Aorta (tissue), 5 donors: ENCODE measurements at places on chromosomes 13 and 19.

DNA sequence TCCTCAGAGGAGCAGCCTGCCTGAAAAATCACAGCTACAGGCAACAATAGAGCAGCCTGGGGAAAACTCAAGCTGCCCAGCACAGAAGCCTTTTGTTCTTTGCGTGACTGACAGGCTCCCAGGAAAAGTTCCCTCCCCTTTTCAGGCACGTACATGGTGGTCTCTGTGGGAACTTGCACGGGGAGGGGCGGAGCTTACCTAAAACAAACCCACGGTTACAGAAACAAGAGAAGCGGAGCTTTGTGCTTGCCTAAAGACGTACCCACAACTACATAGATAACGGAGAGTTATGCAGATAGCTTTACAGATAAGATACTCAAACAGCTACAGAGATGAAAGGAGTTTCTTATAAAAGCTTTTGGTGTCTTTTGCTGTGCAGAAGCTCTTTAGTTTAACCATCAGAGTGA, 11.4 kb downstream of the ETFB start:
- no peak overlapping the region for H3K4me3 ChIP-seq
- no peaks in the 10 kb centered on the region for H3K27me3 ChIP-seq
- no peak overlapping the region for H3K27ac ChIP-seq

DNA sequence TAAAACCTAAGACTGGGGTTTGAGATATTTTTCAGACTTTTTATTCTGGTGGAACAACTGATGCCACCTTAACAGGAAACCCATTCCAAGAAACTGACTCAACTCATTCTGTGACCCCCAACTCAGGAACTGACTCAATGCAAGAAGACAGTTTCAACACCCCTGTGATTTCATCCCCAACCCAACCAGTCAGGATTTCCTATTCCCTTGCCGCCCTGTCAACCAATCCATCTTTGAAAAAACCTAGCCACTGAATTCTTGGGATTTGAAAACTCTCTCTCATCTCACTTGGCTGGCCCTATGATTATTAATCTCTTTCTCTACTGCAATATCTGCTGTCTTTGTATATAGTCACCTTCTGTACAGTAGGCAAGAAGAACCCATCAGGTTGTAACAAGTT, 1211.9 kb upstream of the ATXN8OS start:
- no peaks in the 10 kb centered on the region for H3K27me3 ChIP-seq
- no peaks in the 10 kb centered on the region for H3K36me3 ChIP-seq
- DNase-seq = no peak
- no peaks in the 10 kb centered on the region for H3K4me1 ChIP-seq
- no peak overlapping the region for H3K27ac ChIP-seq

- peak overlapping the region; percentile 48 for H3K4me3 ChIP-seq
- no peak overlapping the region for H3K27ac ChIP-seq
- DNase-seq = no peak
- no peaks in the 10 kb centered on the region for H3K36me3 ChIP-seq
- H3K27me3 ChIP-seq = no peaks in the 10 kb centered on the region
- H3K4me1 ChIP-seq = no peaks in the 10 kb centered on the region
These were observed 7.1 kb downstream of the DGKH start for GRCh38 chr13:42055500-42056085.

- H3K27ac ChIP-seq = no peak overlapping the region
- peaks cover 2% of the 10 kb centered on the region for H3K36me3 ChIP-seq
- no peak for DNase-seq
- no peak overlapping the region for H3K4me3 ChIP-seq
These were observed 170.0 kb downstream of the KDM4B start for GRCh38 chr19:5138606-5139582.

- no peaks in the 10 kb centered on the region for H3K4me1 ChIP-seq
- H3K27me3 ChIP-seq = no peaks in the 10 kb centered on the region
- DNase-seq = no peak
- no peak overlapping the region for H3K4me3 ChIP-seq
- H3K27ac ChIP-seq = no peak overlapping the region
- H3K36me3 ChIP-seq = no peaks in the 10 kb centered on the region
These were observed 110.3 kb downstream of the MIPEP start for GRCh38 chr13:23778879-23779278.

GRCh38 chr19:54430306-54431254, 15.3 kb downstream of the TTYH1 start:
- H3K4me1 ChIP-seq = no peaks in the 10 kb centered on the region
- no peak overlapping the region for H3K27ac ChIP-seq
- no peaks in the 10 kb centered on the region for H3K27me3 ChIP-seq
- DNase-seq = peak; percentile 68
- H3K4me3 ChIP-seq = no peak overlapping the region
- H3K36me3 ChIP-seq = no peaks in the 10 kb centered on the region

GRCh38 chr19:17385878-17386611, 8.0 kb downstream of the CCDC194 start:
- no peaks in the 10 kb centered on the region for H3K27me3 ChIP-seq
- peak; percentile 92 for DNase-seq
- no peak overlapping the region for H3K27ac ChIP-seq
- H3K4me1 ChIP-seq = no peaks in the 10 kb centered on the region

GRCh38 chr19:43797118-43797517, 5.1 kb downstream of the LYPD5 start:
- no peaks in the 10 kb centered on the region for H3K27me3 ChIP-seq
- no peak overlapping the region for H3K27ac ChIP-seq
- no peaks in the 10 kb centered on the region for H3K36me3 ChIP-seq
- no peak for DNase-seq

- H3K27ac ChIP-seq = no peak overlapping the region
- no peaks in the 10 kb centered on the region for H3K27me3 ChIP-seq
These were observed 586 bp downstream of the MRI1 start for GRCh38 chr19:13764821-13765394.

DNA sequence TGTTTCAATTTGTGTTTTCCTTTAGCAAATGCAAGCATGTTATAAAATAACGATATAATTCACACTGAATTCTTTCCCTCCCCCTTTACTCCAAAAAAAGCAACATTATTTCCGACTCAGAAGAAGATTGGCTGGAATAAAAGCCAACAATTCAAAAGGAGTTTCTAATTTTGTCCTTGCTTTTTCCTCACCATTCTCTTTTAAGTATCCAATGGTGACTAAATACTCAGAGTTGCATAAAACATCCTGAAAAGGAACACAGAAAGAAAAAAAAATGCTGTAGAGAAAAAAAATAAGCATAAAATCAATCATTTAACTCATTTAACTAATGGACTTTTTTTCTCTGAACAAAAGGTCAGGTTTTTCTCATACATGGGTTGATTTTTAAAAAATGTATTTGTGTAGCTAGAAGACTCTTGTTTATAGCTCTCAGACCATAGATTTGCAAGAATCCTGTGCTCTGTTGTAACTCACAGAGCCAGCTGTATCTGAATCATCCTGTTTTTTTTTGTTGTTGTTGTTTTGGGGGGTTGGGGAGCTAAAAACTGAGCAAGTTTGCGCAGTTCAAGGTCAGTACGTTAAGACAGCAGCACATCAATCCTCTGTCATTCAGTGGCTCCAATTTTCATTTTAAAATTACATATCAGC, 108.1 kb downstream of the PCDH17 start:
- H3K36me3 ChIP-seq = no peaks in the 10 kb centered on the region
- DNase-seq = no peak
- H3K4me3 ChIP-seq = no peak overlapping the region
- no peaks in the 10 kb centered on the region for H3K27me3 ChIP-seq
- no peak overlapping the region for H3K27ac ChIP-seq

- no peaks in the 10 kb centered on the region for H3K36me3 ChIP-seq
- DNase-seq = peak; percentile 55
- H3K4me1 ChIP-seq = no peaks in the 10 kb centered on the region
- H3K4me3 ChIP-seq = no peak overlapping the region
These were observed 1.4 kb upstream of the RAB20 start for GRCh38 chr13:110562696-110563462.

GRCh38 chr19:45079911-45080370, 881 bp downstream of the GEMIN7 start:
- H3K4me1 ChIP-seq = no peaks in the 10 kb centered on the region
- no peak for DNase-seq
- H3K4me3 ChIP-seq = peak overlapping the region; percentile 88
- H3K27ac ChIP-seq = no peak overlapping the region
- no peaks in the 10 kb centered on the region for H3K36me3 ChIP-seq

DNA sequence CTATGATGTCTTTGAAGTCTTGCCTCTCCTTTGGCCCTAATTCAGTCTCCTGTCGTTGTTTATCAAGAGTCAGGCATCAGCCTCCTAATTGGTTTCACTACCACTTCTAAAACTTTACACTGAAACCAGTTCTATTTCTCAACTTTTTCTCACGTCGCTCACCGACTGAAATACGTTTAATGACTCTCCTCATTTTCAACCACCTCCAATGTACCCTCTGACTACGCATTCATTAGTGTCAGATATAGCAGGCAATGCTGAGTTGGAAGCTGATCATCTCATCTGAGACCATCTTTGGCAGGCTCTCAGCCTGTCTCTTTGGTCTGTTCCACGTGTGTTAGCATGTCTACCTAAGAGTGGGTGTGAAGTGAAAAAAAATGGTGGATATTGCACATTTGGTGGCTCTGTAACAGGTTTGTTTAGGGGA, 128.1 kb downstream of the KL start:
- H3K27ac ChIP-seq = no peak overlapping the region
- no peak overlapping the region for H3K4me3 ChIP-seq
- no peaks in the 10 kb centered on the region for H3K36me3 ChIP-seq

DNA sequence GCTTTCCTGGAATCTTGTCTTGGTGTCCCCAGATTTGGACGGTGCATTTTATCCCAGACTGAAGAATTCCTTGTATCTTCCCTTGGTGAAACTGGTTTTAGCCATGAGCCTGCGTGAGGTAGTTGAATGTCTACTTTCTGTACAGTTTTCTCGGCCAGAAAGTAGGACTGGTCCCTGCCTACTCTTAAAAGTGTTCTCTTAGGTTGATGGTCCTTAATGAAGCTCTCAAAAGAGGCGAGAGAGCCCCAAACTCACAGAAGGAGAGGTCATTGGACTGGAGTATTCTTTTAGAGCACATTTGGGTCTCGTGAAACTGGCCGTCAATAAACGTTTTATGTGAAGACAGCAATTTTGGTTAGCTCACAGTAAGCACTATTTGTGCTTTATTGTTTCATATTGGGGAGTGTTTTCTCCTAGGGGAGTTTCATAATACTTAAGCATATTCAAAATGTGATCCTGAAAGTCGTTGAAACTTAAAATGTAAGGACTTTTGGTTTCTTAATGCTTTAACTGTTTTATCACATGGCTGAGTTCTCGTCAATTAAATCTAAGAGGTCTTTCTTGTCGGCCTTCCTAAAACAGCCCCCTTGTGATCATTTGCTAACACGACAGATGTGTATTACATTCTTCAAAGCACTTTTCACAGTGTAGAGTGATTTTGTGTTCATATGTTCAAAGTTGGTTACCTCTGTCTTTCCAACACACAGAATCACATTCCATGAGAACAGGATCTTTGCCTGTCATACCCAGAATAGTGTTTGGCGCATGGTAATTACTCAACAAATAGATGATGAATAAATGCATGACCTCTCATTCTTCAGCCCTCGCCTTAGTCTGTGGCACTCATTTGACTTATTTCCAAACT, 889 bp downstream of the GTF2F2 start:
- peaks cover 8% of the 10 kb centered on the region for H3K4me1 ChIP-seq
- no peak overlapping the region for H3K27ac ChIP-seq
- H3K27me3 ChIP-seq = no peaks in the 10 kb centered on the region
- peak overlapping the region; percentile 98 for H3K4me3 ChIP-seq

DNA sequence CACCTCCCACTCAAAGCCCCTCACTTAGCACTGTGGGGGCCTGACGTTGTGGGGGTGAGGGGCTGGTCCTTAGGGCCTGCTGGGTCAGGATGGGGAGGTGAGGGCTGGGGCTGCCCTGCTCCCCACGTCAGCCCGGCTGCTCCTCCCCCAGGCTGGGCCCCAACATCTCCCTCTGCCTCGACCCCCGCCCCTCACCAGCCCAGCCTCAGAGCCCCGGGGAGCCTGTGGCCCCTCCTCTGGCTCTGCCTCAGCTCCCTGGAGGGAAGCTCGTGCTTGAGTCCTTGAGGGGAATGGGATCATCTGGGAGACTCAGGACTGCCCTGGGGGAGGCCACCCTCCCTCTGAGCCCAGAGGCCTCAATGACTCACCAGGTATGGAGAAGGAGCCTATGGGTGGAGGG, 6.8 kb downstream of the LILRA4 start:
- no peaks in the 10 kb centered on the region for H3K4me1 ChIP-seq
- no peaks in the 10 kb centered on the region for H3K36me3 ChIP-seq

DNA sequence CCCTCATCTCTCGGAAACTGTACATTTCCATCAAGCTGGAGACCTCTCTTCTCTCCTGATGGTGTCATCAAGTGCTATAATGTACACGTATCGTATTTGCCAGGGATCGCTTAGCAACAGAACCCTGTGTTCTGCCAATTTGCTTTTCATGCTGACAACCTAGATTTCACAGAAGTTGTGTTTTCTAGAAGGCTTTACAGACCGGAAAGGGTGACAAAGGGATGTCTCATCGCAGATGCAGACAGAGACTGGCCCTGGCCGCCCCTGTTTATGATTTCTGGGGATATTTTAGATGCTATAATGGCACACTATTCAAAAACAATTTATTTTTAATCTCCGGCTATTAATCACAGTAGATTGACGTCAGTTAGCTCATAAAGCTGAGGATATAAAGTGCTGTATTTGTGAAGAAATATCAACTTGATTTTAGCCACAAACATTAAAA, 291.4 kb downstream of the IRS2 start:
- no peaks in the 10 kb centered on the region for H3K36me3 ChIP-seq
- no peak overlapping the region for H3K27ac ChIP-seq
- no peaks in the 10 kb centered on the region for H3K27me3 ChIP-seq
- H3K4me1 ChIP-seq = no peaks in the 10 kb centered on the region
- DNase-seq = no peak

DNA sequence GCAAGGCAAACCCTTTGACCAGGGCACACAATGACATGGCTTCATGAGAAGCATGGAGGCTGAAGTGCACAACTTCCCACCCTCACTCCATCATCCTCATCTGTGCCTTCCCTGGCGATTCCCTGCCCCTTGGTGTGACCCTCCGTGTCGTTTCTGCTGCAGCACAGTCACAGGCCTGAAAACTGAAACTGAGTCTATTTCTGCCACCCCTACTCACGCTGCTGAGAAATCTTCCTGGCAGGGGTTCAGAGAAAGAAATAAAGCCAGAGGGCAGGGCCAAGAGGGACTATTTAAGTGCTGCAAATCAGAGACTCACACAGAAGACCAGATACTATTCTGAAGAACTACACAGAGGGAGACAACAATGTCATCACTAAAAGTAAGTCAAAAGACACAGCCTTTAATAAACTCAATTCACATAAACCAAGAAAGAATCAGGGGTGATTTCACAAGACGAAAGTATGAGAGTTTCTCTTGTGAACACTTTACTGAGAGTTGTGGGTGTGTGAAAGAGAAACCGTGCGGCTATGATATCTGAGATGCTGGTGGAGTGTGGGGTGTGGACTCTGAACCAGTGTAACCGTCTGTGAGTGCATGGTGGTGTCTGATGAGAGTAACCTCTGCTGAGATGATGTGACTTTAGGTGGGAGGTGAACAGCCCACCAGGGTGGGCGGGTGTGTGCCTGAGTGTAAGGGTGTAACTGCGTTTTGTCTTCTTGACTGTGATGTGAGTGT, 23.5 kb downstream of the LGALS16 start:
- no peaks in the 10 kb centered on the region for H3K4me1 ChIP-seq
- H3K27me3 ChIP-seq = no peaks in the 10 kb centered on the region
- H3K36me3 ChIP-seq = no peaks in the 10 kb centered on the region
- no peak for DNase-seq

- no peaks in the 10 kb centered on the region for H3K36me3 ChIP-seq
- H3K4me1 ChIP-seq = no peaks in the 10 kb centered on the region
- no peak overlapping the region for H3K27ac ChIP-seq
- no peak for DNase-seq
These were observed 196.7 kb upstream of the SLITRK6 start for GRCh38 chr13:85995788-85996418.
